COR-L47 (cell line): ENCODE measurements at places on chromosomes 12 and 14.
A peak's percentile ranks its signal among the peaks of the same experiment; 100 is the strongest.

DNA sequence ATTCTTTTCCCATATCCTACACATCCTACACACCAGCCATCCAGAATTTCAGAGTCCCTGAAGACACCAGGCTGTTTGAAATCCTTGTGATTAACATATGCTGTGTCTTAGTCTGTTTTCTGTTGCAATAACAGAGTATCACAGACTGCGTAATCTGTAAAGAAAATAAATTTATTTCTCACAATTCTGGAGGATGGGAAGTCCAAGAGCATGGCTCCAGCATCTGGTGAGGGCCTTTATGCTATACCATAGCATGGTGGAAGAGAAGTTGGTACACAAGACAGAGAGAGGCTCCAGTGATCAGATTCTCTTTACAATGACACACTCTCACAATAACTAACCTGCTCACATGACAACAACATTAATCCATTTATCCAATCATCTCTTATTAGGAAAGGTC lies 4.1 kb downstream of the ART4 start:
- no peak for DNase-seq

DNA sequence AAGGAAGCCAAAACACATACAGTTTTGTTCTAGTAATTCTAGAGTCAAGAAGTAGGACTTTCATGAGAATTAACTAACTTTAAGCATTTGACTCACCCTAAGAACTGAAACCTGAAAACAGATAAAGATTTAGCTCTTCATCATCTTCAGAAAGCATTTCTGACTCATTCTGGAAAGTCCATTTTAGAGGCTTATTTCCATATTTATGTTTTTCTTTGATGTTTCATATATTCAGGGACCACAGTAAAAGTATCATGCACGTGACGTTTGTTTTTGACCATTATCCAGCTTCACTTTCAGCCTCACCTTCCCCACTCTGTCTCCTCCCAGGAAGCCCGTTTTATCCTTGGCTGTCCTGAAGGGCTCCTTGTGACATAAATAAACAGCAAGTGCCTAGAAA lies 79.2 kb downstream of the MDGA2 start:
- DNase-seq, result no peak

- DNase-seq, result no peak
Measured at GRCh38 chr12:20967756-20968155, 157.3 kb downstream of the SLCO1B3 start.

DNA sequence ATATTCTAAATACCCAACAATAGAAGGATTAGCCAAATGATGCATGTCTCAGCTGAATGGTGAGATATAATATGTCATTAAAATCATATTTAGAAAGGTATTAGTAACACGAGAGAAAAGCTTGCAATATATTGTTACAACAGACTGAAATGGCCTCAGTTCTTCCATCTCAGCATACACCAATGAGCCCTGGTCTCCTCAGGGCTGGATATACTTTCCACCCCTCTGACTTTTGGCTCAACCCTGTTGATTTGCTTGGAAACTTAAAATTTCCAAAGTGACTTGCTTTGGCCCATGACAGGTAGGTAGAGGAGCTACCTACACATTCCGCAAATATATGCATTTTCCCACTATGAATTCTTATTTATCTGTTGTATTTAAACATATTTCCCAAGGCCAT lies 908.1 kb upstream of the TMEM132C start:
- DNase-seq, result no peak

GRCh38 chr12:28440081-28440608 lies 249.9 kb downstream of the CCDC91 start:
- no peak for DNase-seq

GRCh38 chr12:117027251-117028086 lies 71.7 kb downstream of the TESC start:
- no peak for DNase-seq

- no peak for DNase-seq
Measured at GRCh38 chr14:105989566-105990302, 463.4 kb downstream of the TMEM121 start.

GRCh38 chr12:76084863-76085519 lies 506 bp upstream of the NAP1L1 start:
- peak; percentile 91 for DNase-seq

GRCh38 chr14:92753250-92753649 lies 4.8 kb upstream of the LGMN start:
- DNase-seq, result no peak

DNA sequence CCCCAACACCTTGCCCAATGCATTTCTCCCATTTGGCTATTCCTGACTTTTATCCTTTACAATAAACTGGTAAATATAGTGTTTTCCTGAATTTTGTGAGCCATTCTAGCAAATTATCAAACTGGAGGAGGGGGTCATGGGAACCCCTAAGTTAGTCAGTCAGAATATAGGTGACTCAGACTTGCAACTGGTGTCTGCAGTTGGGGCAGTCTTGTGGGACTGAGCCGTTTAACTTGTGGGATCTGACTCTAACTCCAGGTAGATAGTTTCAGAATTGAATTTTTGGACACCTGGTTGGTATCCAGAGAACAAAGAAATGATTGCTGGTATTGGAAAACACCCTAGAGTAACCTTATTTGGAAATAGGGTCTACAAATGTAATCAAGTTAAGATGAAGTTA lies 133.4 kb downstream of the CEP83 start:
- no peak for DNase-seq

- no peak for DNase-seq
Measured at GRCh38 chr14:102484316-102484715, 25.3 kb downstream of the ANKRD9 start.

GRCh38 chr14:29425705-29426482 lies 501.8 kb downstream of the PRKD1 start:
- DNase-seq, result no peak

DNA sequence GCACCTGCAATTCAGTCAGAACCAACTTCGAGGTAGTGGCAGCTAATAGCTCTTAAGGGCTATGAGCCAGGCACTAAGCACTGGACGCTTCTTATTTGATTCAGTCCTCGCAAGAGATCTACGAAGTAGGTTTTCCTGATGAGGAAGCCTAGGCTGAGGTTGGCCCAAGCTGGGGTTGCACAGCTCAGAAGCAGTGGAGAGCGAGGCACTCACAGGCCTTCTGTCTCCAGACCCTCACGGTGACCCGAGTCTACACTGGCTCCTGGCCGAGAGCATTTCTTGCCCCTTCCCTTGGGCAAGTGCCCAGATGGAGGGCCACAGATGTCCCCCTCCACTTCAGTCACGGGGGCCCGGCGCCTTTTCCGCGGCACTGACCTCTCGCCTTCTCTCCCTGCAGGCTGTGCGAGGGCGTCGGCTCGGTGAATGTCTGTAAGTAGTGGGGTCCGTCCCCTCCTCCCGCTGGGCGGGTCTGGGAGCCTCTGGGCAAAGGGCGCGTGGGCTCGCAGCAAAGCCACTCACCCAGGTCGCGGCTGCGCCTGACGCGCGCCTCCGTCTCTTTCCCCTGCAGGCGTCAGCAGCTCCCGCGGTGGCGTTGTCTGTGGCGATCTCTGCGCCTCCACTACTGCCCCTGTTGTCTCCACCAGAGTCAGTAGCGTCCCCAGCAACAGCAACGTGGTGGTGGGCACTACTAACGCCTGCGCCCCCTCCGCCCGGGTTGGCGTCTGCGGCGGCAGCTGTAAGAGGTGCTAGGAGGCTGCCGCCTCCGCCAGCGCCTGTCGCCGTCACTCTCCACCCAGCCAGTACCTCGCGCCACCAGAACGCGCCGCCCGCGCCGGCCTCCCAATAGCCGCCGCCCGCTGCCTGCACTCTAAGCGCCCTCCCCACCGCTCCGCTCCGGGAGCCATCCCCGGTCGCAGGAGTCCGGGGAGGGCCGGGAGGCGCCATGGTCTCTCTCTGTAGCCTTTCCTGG lies 13.1 kb downstream of the KRT83 start:
- DNase-seq, result no peak

DNA sequence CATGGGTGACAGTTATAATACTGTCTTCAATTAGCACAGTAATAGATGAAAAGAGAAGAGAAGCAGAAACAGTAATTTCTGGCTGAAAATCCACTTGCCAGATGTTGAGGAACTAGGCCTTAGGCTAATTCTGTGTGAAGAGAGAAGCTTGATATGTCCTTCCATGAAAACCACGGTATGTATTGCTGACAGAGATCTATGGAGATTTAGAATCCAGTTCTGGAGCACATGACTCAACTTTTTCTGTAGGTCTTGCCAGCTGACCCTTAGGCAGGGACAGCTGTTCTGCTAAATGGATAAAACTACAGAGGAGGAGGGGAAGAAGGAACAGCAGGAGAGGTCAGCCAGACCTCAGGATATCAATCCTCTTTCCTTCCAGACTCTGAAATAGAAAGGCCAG lies 211.5 kb downstream of the PRKD1 start:
- no peak for DNase-seq

DNA sequence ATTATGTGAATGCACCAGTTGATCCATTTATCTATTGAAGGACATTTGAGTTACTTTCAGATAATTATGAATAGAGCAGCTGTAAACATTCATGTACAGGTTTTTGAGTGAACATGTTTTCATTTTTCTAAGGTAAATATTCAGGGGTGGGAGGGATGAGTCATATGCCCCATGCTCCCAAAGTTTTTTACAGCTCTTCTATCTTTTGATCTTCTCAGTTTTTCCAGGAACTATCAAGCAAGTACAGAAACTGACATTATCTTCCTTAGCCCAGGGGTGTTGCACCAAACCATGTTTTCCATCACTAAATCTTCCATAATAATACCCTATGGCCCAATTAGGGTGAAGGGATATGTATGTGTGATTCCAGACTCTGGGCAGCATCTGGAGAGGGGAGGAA lies 384.5 kb downstream of the EMP1 start:
- DNase-seq, result no peak

- no peak for DNase-seq
Measured at GRCh38 chr14:99440278-99440677, 40.4 kb downstream of the SETD3 start.

DNA sequence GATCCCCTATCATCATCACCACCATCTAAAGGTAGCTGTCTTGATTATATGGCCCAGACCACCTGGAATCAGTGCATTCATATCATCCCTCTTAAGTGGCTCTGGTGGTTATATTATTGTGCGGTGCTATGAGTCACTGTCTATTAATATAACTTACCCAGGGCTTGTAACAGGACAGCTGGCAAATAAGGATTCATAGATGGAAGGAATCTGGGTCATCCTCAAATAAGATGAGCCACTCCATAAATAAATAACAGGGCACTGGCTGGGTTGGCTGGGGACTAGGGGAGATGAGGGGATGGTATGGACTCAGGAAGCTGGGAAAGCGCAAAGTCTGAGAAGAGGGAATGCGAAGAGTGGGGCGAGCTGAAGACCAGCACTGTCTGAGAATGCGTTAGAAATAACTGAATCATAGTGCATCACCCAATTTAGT lies 216.1 kb downstream of the NUAK1 start:
- no peak for DNase-seq

DNA sequence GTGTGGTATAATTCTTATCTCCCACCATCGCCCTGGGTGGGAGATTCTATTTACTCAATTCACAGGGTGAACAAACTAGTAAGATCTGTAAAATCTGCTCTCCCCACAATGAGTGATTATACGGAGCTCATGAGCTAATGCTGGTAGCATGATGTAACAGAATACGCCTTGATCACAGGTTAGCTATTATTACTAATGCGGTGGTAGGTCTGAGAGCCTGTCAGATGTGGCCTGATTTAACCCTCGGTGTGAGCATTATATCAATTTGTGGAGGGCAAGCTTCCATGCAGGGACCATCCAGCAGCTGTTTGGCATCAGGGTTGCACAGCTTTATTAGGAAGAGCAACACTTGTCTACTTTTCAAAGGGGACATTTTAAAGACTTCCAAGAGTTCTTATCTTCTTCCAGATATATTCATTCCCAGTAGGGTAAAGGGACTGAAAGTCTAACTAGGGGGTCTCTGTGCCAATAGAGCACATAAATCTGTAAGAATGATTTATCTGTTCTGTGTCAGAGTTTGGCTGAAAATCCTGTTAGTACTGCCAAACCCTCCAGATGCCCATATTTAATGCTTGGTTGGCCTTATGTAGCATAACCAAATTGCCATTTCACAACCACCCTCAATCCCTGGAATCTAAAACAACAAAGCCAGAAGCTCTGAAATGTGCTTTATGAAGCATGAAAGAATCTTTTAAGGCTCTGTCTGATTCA lies 18.7 kb downstream of the TSHR start:
- no peak for DNase-seq

GRCh38 chr14:95485222-95485819 lies 31.1 kb downstream of the SYNE3 start:
- no peak for DNase-seq

DNA sequence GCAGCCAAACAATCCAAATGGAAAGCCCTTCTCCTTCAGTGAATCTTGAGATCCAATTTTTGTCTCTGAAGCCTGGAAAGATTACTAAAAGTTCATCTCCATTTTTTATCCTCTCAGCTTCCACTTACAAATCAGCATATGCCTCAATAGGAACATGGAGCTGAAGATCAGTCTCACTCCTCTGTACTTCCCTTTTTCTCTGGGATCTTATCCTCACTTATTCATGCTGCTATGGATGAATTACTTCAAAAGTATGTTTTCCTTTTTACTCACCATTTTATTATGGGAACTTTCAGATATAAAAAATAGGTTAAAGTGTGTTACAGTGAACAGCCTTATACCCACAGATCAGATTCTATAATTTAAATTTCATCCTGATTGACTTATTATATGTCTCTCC lies 14.4 kb upstream of the NTF3 start:
- DNase-seq, result no peak

DNA sequence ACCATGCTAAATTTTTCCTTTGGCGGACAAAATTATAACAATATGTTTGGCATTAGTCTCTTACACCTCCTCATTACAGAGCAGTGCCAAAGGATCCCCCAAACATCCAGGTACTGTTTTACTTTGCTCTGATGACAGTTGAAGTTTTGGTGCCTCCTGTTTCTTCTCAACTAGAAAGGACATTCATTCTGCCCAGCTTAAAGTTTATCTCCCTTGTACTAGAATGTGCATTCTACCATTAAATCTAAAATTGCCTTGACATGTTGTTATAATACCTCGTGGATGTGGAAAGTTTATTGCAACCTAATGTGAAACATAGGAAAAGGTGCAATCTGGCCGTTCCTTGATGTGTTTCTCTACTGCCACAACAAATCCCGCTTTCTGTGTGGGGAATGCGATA lies 173.4 kb downstream of the KITLG start:
- DNase-seq, result no peak

DNA sequence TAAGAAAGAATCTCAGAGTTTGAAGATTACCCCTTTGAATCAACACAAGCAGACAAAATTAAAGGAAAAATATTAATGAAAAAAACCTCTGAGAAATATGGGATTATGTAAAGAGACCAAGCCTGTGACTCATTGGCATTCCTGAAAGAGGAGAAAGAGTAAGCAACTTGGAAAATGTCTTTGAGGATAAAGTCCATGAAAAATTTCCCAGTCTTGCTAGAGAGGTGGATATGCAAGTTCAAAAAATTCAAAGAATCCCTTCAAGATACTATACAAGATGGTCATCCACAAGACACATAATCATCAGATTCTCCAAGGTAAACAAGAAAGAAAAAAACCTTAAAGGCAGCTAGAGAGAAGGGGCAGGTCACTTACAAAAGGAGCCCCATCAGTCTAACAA lies 13.3 kb downstream of the SLCO1B1 start:
- DNase-seq, result no peak

DNA sequence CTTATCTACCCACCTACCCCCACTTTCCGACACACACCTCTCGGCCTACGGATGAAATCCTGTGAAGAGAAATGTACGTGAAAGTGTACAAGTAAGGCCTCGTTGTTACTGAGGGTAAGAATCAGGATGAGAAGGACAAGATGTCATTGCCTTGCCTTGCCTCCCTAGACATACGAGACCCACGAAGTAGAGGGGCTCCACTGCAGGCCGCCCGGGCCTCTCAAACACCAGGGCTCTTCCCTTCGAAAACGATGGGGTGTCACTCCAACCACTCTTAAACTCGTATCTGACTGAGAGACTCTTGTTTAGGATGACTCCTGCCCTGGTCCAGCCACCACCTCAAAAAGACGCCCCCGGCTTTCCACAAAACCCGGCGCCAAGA lies 498 bp downstream of the RACGAP1 start:
- DNase-seq, result no peak
